ENCODE measurements at places on chromosomes 4 and X. TPM values are rescaled to one million over a fixed set of nuclear protein-coding genes. Genes with fewer than 3 reads are reported as not detected.

GRCh38 chr4:123305736-123306135 is 90.9 kb upstream of the SPRY1 start:
- no peak overlapping the region for H3K4me3 ChIP-seq
- no peak for DNase-seq
- no peaks in the 10 kb centered on the region for H3K36me3 ChIP-seq
- no peaks in the 10 kb centered on the region for H3K27me3 ChIP-seq
- H3K4me1 ChIP-seq: peaks cover 17% of the 10 kb centered on the region
- no peak overlapping the region for H3K27ac ChIP-seq

DNA sequence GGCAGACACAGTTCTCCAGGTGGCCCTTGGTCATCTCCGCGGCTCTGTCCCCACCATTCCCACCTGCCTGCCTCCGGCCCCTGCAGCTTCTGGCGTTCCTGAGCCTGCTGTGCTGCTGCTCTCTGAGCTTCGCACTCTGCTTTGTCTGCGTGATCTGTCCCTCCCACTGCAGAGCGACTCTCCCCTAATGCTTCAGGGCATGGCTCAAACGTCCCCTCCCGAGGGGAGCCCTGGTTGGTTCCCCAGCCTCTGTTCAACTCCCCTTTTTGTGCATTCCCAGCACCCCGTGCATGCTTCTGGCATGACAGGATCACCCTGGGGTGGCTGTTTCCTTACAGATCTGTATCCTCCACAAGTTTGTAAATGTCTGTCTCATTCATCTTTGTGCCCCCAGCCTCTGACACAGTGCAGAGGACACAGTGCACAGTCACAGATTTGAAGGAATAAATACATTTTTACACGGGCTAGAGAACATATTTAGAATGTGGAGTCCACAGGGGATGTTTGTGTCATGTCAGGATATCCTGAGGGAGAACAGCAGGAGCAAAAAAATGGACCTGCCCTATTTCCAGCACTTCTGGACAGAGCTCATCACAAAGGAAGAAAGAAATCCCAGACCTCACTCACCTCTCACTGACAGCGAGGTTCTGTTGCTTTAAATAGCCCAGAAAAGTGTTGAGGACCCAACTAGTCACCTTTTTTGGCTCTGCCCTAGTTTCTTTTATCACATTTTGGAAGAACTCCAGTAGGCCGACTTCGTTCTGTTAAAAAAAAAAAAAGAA is 72.6 kb downstream of the GATB start:
- no peaks in the 10 kb centered on the region for H3K4me1 ChIP-seq
- no peak overlapping the region for H3K4me3 ChIP-seq
- no peak for DNase-seq
- peak overlapping the region; percentile 42 for H3K27ac ChIP-seq

DNA sequence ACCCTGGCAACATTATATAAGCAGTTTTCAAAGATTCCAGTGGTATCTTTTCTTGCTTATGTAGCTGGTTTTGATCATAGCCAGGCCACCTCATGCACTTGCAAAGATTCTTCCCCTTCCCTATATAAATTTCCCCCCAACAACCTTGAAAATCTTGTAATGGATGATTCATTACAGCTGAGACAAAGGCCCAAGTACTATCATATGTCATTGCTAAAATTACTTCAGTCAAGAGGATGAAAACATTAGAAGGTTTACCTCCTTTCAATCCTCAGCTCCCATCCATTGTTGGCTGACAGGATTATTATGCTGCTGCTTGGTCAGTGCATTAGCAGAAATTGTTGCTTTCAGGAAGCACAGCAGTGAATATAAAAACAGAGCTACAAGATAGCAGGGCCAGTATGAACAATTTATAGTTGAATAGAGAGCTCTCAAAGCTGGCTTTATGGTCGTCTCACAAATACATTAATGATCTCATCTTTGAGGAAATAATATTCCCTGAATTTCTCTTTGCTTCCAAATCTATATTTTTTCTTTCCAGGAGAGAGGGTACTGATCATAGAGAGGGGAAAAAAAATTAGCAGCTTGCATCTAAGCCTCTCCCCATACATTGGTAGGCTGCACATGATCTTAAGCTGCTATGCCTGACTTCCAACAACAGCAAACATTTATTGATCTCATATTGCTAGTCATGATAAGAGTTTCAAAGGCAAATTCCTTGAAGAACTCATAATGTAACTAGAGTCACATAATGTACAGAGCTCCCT is 7.7 kb upstream of the ARHGEF38 start:
- peaks cover 9% of the 10 kb centered on the region for H3K27me3 ChIP-seq
- H3K27ac ChIP-seq: no peak overlapping the region
- H3K4me3 ChIP-seq: no peak overlapping the region
- no peak for DNase-seq
- no peaks in the 10 kb centered on the region for H3K36me3 ChIP-seq
- no peaks in the 10 kb centered on the region for H3K4me1 ChIP-seq

DNA sequence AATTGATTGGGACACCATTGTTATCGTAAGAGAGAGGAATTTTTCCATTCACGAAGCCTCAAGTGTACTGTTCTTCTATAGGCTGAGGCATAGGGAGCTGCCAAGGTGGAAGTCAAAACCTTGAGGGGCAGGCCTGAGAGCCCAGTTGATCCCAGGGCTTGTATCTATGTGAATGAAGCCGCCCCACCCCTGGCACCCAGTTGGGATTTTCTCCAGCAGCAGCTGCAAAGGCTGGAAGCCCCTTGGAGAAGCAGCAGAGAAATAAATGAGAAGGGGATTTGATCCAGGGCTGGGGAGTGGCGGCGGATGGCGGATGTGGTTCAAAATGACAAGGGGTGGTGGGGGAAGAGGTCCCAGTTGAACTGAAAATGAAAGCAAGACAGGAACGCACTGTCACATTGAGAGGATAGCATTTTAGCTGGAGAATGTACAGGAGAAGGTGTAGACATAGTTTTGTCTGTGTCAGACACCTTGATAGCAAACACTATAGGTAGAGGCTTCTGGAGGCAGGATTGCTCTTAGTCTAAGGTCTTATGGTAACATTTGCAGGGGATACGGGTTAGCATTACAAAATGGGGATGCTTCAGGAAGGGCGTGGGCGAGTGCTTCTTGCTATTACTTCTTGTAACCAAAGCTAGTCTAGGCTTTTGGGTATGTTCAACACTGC is 32.6 kb downstream of the DOCK11 start:
- no peaks in the 10 kb centered on the region for H3K27me3 ChIP-seq
- peaks cover 72% of the 10 kb centered on the region for H3K4me1 ChIP-seq
- H3K4me3 ChIP-seq: peak overlapping the region; percentile 94
- H3K36me3 ChIP-seq: peaks cover 11% of the 10 kb centered on the region

- no peaks in the 10 kb centered on the region for H3K36me3 ChIP-seq
- H3K4me1 ChIP-seq: peaks cover 25% of the 10 kb centered on the region
- no peak for DNase-seq
- H3K27ac ChIP-seq: peak overlapping the region; percentile 62
- no peaks in the 10 kb centered on the region for H3K27me3 ChIP-seq
These were observed 49.0 kb downstream of the SH2D1A start for GRCh38 chrX:124395145-124395880.

DNA sequence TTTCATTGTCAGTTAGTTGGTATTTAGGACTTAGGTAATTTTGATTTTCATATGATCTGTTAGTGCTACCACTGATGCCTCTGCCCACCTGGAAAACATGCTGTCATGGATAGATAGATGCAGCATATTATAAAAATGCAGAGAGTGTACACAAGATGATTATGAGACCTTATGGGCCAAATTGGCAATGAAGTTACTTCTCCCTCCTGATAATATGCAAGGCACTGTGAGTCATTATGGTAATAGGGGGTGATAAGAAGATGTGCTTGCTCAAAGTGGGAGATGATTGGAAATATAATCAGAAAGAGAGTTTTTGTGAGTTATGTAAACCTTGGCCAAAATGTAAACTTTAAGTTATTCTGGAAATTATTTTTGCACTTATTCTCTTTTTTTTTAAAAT is 56.6 kb upstream of the RHOH start:
- H3K27ac ChIP-seq: no peak overlapping the region
- no peak for DNase-seq
- no peaks in the 10 kb centered on the region for H3K27me3 ChIP-seq
- H3K4me1 ChIP-seq: peaks cover 3% of the 10 kb centered on the region

Gene NXF2B
- not detected for total RNA-seq

GRCh38 chr4:13092702-13093101 is 391.4 kb downstream of the RAB28 start:
- no peak overlapping the region for H3K27ac ChIP-seq
- H3K27me3 ChIP-seq: no peaks in the 10 kb centered on the region
- no peaks in the 10 kb centered on the region for H3K36me3 ChIP-seq

Gene DSPP
- not detected for total RNA-seq

Gene UGT8
- total RNA-seq: not detected

- no peaks in the 10 kb centered on the region for H3K27me3 ChIP-seq
- no peak for DNase-seq
- no peaks in the 10 kb centered on the region for H3K4me1 ChIP-seq
- H3K4me3 ChIP-seq: no peak overlapping the region
These were observed 692.8 kb downstream of the GRID2 start for GRCh38 chr4:92996533-92996932.

Gene CSN1S1
- not detected for total RNA-seq

DNA sequence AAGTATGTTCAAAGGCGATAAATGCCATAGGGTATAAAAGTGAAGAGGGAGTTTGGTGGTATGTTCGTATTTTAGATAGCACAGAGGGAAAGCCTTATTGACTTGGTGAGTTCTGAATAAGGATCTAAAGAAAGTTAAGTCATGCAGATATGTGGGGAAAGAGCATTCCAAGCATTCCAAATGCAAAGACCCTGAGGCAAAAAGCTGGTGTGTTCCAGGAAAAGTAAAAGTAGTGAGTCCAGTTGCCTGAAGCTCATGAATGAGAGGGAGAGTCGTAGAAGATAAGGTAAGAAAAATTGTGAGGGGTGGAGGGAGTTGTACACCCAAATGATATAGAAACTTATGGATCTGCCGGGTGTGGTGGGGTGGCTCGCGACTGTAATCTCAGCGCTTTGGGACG is 426.7 kb downstream of the RPA4 start:
- H3K27me3 ChIP-seq: no peaks in the 10 kb centered on the region
- no peaks in the 10 kb centered on the region for H3K36me3 ChIP-seq
- DNase-seq: no peak
- H3K4me1 ChIP-seq: no peaks in the 10 kb centered on the region
- H3K27ac ChIP-seq: no peak overlapping the region

Gene EDNRA
- total RNA-seq: not detected

DNA sequence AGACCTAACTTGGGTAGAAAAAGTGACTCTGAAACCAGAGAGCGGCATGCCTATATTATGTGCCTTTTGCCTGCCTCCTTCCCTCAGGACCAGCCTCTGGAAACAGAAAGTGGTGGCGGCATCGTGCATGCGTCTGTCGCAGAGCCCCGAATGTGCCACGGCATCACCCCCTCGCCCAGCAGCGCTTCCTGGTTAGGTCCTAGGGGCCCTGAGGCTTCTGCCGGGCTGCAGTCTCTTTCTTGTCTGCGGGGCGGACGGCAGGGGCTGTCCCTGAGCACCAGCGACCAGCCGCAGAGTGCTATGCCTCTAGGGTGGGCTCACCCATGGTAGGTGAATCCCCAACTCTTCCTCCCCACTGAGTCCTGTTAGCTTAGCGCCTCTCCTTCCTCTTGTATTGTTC is 68.7 kb downstream of the VSIG4 start:
- H3K36me3 ChIP-seq: no peaks in the 10 kb centered on the region
- peaks cover 6% of the 10 kb centered on the region for H3K4me1 ChIP-seq
- no peak overlapping the region for H3K4me3 ChIP-seq
- no peak overlapping the region for H3K27ac ChIP-seq
- DNase-seq: no peak
- H3K27me3 ChIP-seq: peaks cover 16% of the 10 kb centered on the region

Measured in natural killer cell treated with Interleukin-12 subunit alpha and Interleukin-12 subunit beta and Interleukin-15 and Interleukin-18, amount 100 ng/mL, for 72 hours (primary cell).